ENCODE measurements at places on chromosomes 12 and 14. TPM values are rescaled to one million over a fixed set of nuclear protein-coding genes. Genes with fewer than 3 reads are reported as not detected.

The SPIC gene
- 0.28 TPM for total RNA-seq

- no peaks in the 10 kb centered on the region for H3K36me3 ChIP-seq
- no peak overlapping the region for H3K27ac ChIP-seq
- H3K27me3 ChIP-seq, result no peaks in the 10 kb centered on the region
- H3K4me3 ChIP-seq, result no peak overlapping the region
Measured at GRCh38 chr12:4118017-4118510, 155.5 kb upstream of the CCND2 start.

GRCh38 chr12:120971299-120972180 lies 6.8 kb upstream of the HNF1A start:
- H3K4me1 ChIP-seq, result no peaks in the 10 kb centered on the region
- DNase-seq, result peak; percentile 78
- no peaks in the 10 kb centered on the region for H3K27me3 ChIP-seq
- H3K27ac ChIP-seq, result no peak overlapping the region

The SCNN1A gene
- 312 TPM for total RNA-seq

DNA sequence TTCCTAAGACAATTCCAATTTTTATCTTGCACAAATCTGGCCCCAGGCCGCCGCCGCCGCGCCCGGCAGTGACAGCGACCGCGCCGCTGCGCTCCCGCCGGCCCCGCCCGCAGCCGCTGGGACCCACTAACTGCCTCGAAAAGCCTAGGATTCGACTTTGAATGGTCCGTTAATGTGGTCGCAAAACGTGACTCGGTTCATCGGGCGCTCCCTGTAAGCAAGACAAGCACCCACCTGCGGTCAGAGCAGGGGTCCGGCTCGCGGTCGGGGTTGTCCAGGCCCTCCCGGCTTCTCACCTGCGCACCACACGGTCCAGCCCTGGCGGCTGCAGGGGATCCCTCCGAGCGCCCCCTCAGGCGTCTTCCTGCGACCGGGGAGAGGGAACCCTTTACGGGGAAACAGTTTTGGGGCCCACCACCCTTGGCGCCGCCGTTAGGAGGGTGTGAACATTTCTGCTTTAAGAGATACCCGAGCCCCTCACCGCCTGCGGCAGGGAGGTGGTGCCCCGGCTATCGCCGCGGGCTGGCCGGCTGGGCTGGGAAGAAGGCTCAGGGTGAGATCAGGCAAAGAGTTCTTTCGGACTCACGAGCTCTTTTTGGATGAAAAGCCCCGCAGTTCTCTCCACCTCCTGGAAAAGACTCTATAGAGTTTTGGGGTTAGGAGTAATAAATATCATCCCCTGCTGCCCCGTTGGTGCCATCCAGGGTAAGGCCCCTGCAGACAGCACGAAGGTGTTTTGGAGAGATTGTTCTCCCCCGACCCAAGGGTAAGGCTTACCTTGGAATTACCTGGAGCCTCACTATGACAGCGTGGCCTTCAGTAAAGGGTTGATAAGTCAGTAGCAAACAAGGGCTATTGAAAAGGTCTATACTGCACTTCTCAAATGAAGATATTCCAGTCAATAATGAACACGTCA lies 13.6 kb upstream of the FOXJ2 start:
- peaks cover 30% of the 10 kb centered on the region for H3K27me3 ChIP-seq
- no peaks in the 10 kb centered on the region for H3K36me3 ChIP-seq
- H3K4me1 ChIP-seq, result no peaks in the 10 kb centered on the region

GRCh38 chr14:49189375-49189774 lies 396.8 kb downstream of the RPS29 start:
- H3K4me1 ChIP-seq, result no peaks in the 10 kb centered on the region
- H3K27me3 ChIP-seq, result no peaks in the 10 kb centered on the region
- H3K27ac ChIP-seq, result no peak overlapping the region
- no peaks in the 10 kb centered on the region for H3K36me3 ChIP-seq

The HSPB8 gene
- 49.1 TPM for total RNA-seq

DNA sequence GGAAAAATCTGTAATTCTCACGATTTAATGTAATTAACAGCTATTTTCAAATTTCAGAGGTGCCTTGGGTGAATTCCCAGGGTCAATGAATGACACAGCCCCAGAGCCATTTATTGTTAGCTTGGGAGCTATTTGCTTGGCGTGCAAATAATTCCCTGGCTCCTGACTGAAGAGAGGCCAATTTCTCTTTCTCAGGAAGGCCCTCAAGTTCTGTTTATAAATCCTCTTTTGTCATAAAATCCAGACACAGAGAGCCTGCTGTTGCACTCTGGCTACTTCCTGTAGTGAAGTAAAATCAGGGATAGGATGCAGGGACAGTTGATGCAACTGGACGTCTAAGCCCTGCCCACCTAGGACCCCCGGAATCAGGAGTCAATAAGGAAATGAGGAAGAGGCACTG lies 154.3 kb downstream of the TMX1 start:
- DNase-seq, result peak; percentile 51
- no peak overlapping the region for H3K4me3 ChIP-seq
- peaks cover 36% of the 10 kb centered on the region for H3K4me1 ChIP-seq
- H3K27ac ChIP-seq, result no peak overlapping the region
- H3K36me3 ChIP-seq, result no peaks in the 10 kb centered on the region

The PSMB11 gene
- not detected for total RNA-seq

- no peak overlapping the region for H3K27ac ChIP-seq
- no peak overlapping the region for H3K4me3 ChIP-seq
- H3K27me3 ChIP-seq, result no peaks in the 10 kb centered on the region
Measured at GRCh38 chr14:72779679-72780078, 114.2 kb downstream of the DPF3 start.

DNA sequence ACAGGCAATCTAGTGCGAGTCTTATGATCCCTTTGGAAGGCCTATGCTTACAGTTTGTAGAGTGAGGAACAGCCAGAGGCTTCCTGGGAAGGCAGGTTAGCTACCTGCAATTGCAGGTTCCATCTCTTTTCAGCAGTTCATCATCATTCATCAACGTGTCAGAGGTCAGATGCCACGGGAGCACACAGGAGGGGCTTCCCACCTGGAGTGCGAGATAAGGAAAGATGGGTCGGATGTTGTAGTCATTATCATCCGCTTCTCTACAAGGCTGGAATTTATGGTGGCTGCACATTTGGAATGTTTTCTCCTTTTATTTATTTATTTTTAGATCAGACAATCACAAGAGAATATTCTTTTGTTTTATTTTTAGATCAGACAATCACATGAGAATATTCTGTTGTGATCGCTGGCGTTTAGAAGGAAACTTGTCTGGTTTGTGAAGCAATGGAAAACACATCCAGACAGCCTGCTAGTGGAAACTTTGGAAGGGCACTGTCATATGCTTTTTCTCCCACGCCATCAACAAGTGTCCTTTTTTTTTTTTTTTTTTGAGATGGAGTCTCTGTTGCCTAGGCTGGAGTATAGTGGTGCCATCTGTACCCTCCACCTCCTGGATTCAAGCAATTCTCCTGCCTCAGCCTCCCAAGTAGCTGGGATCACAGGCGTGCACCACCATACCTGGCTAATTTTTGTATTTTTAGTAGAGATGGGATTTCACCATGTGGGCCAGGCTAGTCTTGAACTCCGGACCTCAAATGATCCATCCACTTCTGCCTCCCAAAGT lies 1.9 kb upstream of the BICD1 start:
- no peak overlapping the region for H3K4me3 ChIP-seq
- H3K27ac ChIP-seq, result no peak overlapping the region
- H3K36me3 ChIP-seq, result no peaks in the 10 kb centered on the region
- H3K4me1 ChIP-seq, result peaks cover 9% of the 10 kb centered on the region

GRCh38 chr12:29012673-29013072 lies 136.4 kb upstream of the FAR2 start:
- DNase-seq, result no peak
- no peaks in the 10 kb centered on the region for H3K36me3 ChIP-seq
- no peaks in the 10 kb centered on the region for H3K27me3 ChIP-seq
- H3K4me1 ChIP-seq, result no peaks in the 10 kb centered on the region
- no peak overlapping the region for H3K4me3 ChIP-seq

GRCh38 chr12:104656383-104656782 lies 199.6 kb downstream of the CHST11 start:
- DNase-seq, result no peak
- no peak overlapping the region for H3K27ac ChIP-seq
- no peak overlapping the region for H3K4me3 ChIP-seq
- H3K36me3 ChIP-seq, result no peaks in the 10 kb centered on the region
- no peaks in the 10 kb centered on the region for H3K4me1 ChIP-seq
- no peaks in the 10 kb centered on the region for H3K27me3 ChIP-seq

DNA sequence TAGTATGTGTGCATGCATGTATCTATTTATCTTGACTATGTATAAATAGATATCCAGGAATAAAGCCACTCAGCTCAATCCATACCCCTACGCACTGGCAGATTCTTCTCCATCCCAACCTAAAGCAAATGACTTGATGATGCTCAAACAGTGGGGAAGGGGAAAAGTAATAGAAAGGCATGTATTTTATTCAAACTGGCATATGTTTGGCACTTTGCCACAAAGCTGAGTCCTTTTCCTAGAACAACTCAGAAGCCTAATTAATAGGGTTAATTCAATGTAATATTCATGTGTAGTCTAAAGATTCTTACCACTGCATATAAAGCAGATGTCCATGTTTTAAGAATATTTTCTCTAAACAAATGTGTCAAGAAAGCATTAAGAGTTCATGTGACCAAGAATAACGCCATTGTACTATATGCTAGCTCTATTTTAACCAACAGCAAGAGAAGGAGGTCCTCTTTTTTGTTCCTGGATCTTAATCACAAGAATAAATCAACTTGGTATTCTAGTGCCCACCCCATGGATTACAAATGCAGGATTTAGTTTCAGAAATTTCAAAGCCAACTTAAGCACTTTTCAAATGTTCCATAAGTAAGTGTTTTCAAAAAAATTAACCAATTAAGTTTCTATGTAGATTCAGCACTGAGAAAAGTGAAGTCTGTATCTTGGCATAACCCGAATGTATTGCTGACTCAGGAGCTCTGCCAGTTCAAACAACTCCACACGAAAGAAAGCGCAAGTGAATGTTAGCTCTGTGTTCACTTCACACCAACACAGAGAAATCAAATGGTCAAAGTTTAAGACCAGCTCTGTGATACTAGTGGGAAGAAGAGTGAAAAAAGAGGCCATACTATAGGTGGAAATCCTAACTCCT lies 233.6 kb downstream of the MED13L start:
- no peaks in the 10 kb centered on the region for H3K27me3 ChIP-seq
- H3K27ac ChIP-seq, result no peak overlapping the region
- no peak overlapping the region for H3K4me3 ChIP-seq
- DNase-seq, result no peak
- peaks cover 26% of the 10 kb centered on the region for H3K4me1 ChIP-seq

The DCAF11 gene
- 68.9 TPM for total RNA-seq

GRCh38 chr14:60061371-60061770 lies 30.4 kb upstream of the PCNX4 start:
- H3K36me3 ChIP-seq, result no peaks in the 10 kb centered on the region
- no peaks in the 10 kb centered on the region for H3K4me1 ChIP-seq
- no peak overlapping the region for H3K27ac ChIP-seq
- DNase-seq, result no peak
- no peak overlapping the region for H3K4me3 ChIP-seq

The OR9K2 gene
- total RNA-seq, result not detected

The ENDOU gene
- total RNA-seq, result 0.31 TPM

The IKZF4 gene
- total RNA-seq, result 7.0 TPM

DNA sequence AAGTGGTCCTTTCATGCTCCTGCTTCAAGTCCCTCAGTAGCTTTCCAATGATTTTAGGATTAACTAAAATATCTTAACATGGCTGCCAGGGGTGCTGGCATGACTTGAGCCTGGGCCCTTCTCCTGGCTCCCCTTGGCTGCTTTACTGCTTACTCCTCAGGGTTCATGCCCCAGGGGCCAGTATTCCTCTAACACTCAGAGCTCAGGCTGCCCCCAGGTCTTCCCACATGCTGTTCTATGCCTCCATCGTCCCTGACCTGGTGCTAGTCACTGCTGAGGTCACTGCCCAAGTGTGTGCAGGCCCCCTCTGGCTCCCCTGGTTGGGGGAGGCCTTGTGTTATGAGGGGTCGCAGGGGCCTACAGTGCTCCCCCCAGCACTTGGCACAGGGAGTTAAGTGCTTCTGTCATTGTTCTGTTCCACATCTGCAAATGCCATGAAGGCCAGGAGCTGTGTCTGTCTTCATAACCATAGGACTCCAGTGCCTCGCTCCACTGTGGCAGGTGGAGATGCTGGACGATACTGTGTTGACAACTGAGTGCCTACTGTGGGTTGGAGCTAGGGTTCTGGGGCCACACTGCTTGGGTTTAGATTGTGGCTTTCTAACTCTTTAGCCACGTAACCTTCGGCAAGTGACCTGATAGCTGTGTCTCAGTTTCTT lies 190.6 kb downstream of the CALM1 start:
- no peak for DNase-seq
- no peak overlapping the region for H3K27ac ChIP-seq
- H3K27me3 ChIP-seq, result no peaks in the 10 kb centered on the region

DNA sequence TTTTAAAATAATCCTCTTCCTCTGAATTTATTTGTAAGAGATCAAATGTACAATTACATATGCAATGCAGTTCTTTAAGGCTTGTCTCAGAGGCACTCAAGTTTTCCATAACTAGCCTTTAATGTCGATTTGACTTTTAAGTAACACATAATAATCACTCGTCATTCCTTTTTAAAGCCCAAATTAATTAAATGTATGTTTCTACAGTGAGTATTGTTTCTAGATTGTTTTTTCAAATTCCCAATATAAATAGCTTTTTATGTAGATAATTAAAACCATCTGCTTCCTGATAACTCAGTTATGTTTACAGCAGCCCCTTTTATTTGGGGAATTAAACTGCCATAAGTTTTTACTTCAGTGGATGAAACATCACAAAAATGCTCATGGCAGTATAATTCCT lies 185.1 kb downstream of the ETNK1 start:
- no peaks in the 10 kb centered on the region for H3K27me3 ChIP-seq
- H3K27ac ChIP-seq, result no peak overlapping the region
- H3K36me3 ChIP-seq, result no peaks in the 10 kb centered on the region
- H3K4me1 ChIP-seq, result no peaks in the 10 kb centered on the region
- H3K4me3 ChIP-seq, result no peak overlapping the region

DNA sequence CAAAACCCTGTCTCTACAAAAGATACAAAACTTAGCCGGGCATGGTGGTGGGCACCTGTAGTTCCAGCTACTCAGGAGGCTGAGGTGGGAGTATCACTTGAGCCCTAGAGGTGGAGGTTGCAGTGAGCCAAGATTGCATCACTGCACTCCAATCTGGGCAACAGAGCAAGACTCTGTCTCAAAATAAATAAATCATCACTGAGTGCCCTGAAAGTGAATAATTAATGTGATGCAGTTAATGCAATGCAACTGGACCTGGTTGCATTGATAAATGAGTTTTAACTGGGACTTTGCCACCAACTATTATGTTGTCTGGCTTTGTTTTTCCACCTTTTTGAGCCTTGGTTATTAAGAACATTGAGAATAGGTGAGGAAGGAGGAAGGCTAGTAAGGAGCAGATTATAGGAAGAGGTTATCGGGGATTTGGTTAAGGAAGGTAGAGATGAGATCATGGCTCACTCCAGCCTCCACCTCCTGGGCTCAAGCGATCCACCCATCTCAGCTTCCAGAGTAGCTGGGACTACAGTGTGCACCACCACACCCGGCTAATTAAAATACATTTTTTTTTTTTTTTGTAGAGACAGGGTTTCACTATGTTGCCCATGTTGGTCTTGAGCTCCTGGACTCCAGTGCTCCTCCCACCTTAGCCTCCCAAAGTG lies 8.0 kb downstream of the BORCS5 start:
- H3K4me1 ChIP-seq, result no peaks in the 10 kb centered on the region
- no peak overlapping the region for H3K27ac ChIP-seq
- H3K4me3 ChIP-seq, result no peak overlapping the region
- H3K36me3 ChIP-seq, result peaks cover 2% of the 10 kb centered on the region
- H3K27me3 ChIP-seq, result no peaks in the 10 kb centered on the region

The CHST11 gene
- total RNA-seq, result 63.2 TPM

GRCh38 chr12:73307260-73307659 lies 1035.1 kb downstream of the TRHDE start:
- no peaks in the 10 kb centered on the region for H3K4me1 ChIP-seq
- DNase-seq, result no peak
- H3K4me3 ChIP-seq, result no peak overlapping the region
- no peaks in the 10 kb centered on the region for H3K36me3 ChIP-seq
- H3K27ac ChIP-seq, result no peak overlapping the region

The RNF212B gene
- total RNA-seq, result not detected

Measured in lung (tissue), 17 donors.